ENCODE measurements at places on chromosomes 7 and 10. TPM values are rescaled to one million over a fixed set of nuclear protein-coding genes. Genes with fewer than 3 reads are reported as not detected.

DNA sequence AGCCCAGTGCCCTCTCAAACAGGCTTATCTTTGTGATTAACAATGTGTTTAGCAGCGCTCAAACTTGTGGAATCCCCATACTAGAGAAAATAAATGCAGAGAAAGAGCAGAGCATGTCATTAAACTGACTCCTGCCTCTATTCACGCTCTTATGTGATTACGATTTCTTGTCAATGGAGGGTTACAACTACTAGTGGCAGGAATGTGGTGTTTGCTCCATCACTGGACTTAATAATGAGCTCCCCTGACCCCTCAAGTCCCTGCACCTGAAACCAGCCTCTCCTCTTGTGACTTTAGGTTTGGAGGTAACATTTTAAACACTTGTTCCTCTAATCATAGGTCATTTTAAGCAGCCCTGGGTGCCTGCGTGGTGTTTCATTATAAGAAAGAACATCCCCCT is 121.9 kb downstream of the PLPP4 start:
- no peak for DNase-seq

The ST8SIA6 gene
- total RNA-seq = 2.4 TPM

- DNase-seq = no peak
Observed at GRCh38 chr7:86950360-86950759, 109.1 kb downstream of the ELAPOR2 start.

The PAPOLB gene
- 0.54 TPM for total RNA-seq

GRCh38 chr7:114303301-114303700 is 111.3 kb upstream of the FOXP2 start:
- DNase-seq = no peak

The IGFBP1 gene
- total RNA-seq = not detected

The NUTM2D gene
- 4.1 TPM for total RNA-seq

The CYP3A7 gene
- not detected for total RNA-seq

The SLC18A3 gene
- total RNA-seq = not detected

The C10orf105 gene
- 0.42 TPM for total RNA-seq

- DNase-seq = no peak
Observed at GRCh38 chr7:102046373-102047117, 229.1 kb downstream of the CUX1 start.

GRCh38 chr10:16891375-16892313 is 74.4 kb upstream of the RSU1 start:
- DNase-seq = peak; percentile 51

DNA sequence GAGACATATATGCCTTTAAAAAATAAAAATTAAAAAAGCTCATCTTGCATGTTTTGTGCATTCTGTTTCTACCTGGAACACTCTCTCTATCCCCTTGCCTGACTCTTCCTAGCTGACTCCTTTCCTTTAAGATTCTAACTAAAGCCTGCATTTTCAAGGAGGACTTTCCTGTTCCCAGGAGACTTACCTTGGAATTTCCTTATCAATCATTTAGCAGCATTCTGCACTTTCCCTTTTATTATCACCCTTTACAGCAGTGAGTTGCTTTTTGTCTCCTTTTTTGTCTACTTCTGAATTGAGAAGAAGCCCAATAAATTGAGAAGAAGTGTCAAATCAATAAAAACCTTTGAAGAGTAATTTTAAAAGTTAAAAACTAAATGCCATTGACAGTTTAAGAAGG is 142.2 kb upstream of the TMEM196 start:
- no peak for DNase-seq

- no peak for DNase-seq
Observed at GRCh38 chr10:119415536-119416503, 126.7 kb downstream of the RGS10 start.

DNA sequence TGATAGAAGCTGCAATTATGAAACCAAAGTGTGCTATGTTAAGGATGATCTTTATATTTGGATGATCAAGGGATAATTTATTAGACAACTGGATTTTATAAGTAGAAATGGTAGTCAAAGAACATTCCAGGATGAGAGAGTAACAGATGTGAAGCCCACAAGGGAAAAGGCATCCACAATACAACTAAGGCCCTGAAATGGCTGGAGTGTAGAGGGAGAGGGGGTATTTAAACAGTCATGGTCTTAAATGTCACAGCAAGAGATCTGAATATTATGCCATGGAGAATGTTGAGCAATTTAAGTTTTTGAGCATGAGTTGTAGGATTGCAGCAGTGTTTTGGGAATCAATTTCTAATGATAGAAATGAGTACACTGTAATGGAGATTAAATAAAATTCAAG is 282.3 kb upstream of the DKK1 start:
- no peak for DNase-seq

GRCh38 chr7:87874066-87874465 is 2.1 kb downstream of the SLC25A40 start:
- no peak for DNase-seq

The MOGAT3 gene
- total RNA-seq = not detected

DNA sequence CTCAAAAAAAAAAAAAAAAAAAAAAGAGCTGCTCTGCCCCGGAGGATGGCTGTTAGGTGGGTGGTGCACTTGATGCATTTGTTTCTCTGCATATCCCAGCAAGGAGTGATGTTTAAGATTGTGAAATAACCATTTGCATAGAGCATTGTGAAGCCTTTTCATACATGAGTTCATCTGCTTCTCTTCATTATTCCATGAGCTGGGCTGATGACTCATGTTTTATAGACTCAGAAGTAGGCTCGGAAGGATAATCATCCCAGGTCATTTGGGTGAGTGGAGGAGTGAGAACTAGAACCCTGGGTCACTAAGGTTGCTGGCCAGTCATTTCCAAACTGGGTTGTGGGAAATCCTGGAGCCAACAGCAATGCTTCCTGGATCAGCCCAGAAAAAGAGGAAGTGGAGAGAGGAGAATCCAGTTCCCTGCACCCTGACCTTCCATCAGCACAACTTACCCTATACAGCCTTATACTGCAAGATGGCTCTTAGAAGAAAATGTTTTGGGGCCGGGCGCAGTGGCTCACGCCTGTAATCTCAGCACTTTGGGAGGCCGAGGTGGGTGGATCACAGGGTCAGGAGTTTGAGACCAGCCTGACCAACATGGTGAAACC is 45.3 kb downstream of the TACC2 start:
- no peak for DNase-seq

- DNase-seq = no peak
Observed at GRCh38 chr10:6581778-6582228, 1.7 kb upstream of the PRKCQ start.

GRCh38 chr10:113056441-113057021 is 106.5 kb downstream of the TCF7L2 start:
- DNase-seq = peak; percentile 66

DNA sequence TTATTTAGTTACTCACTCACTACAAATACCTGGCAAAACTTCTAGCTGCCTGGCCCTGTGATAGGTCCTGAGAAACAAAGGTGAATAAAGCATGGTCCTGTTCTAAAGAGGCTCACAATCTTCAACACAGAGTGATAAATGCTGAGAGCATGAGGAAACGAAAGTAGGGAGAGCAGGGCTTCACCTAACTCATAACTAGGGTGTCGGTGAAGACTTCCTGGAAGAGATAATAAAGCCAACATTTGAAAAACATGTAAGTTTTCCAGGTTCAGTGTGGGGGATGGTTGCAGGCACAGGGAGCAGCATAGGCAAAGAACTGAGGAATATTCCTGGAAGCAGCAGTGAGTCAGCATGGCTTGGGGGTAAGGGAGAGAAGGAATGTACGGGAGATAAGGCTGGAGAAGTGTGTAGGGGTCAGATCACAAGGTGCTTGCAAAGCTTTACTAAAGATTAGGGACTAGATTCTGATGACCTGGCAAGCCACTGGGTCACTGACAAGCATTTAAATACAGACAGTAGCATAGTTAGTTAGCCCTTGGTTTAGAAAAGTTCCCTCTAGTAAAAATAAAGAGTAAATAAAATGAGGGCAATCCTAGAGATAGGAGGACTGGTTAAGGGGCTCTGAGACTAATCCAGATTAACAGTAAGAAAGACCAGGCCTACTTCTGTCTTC is 5.1 kb downstream of the KEL start:
- DNase-seq = no peak

DNA sequence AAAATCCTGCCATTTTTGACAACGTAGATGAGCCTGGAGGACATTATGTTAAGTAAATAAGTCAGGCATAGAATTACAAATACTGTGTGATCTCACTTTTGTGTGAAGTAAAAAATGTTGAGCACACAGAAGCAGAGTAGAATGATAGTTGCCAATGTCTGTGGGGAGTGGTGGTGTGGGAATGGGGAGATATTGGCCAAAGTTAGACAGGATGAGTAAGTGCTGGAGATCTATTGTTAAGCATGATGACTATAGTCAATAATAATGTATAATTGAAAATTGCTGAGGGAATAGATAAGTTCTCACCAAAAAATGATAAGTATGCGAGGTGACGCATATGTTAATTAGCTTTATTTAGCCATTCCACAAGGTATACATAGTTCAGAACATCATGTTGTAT is 92.0 kb downstream of the GPR85 start:
- no peak for DNase-seq

GRCh38 chr7:107075863-107076574 is 31.5 kb downstream of the PRKAR2B start:
- no peak for DNase-seq

DNA sequence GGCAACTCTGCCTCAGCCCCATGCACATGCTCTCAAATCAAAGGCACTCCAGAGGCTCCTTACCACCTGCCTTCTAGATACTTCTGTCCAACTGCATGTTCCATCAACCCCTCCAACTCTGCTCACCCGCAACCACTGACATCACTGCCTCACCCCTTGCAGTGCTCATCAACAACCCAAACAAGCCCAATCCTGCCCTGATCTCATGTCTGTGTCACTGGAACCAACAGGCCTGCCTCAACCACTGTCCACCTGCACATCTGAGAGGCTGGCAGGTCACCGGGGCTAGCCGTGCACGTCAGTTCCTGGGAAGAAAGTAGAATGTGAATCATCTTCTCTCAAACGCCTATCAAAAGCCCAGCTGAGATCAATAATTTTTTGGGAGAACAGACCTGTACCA is 33.3 kb downstream of the CTBP2 start:
- DNase-seq = peak; percentile 28

GRCh38 chr10:63812501-63812900 is 291.3 kb downstream of the REEP3 start:
- no peak for DNase-seq

GRCh38 chr7:65239707-65240352 is 133.8 kb upstream of the ZNF92 start:
- no peak for DNase-seq

DNA sequence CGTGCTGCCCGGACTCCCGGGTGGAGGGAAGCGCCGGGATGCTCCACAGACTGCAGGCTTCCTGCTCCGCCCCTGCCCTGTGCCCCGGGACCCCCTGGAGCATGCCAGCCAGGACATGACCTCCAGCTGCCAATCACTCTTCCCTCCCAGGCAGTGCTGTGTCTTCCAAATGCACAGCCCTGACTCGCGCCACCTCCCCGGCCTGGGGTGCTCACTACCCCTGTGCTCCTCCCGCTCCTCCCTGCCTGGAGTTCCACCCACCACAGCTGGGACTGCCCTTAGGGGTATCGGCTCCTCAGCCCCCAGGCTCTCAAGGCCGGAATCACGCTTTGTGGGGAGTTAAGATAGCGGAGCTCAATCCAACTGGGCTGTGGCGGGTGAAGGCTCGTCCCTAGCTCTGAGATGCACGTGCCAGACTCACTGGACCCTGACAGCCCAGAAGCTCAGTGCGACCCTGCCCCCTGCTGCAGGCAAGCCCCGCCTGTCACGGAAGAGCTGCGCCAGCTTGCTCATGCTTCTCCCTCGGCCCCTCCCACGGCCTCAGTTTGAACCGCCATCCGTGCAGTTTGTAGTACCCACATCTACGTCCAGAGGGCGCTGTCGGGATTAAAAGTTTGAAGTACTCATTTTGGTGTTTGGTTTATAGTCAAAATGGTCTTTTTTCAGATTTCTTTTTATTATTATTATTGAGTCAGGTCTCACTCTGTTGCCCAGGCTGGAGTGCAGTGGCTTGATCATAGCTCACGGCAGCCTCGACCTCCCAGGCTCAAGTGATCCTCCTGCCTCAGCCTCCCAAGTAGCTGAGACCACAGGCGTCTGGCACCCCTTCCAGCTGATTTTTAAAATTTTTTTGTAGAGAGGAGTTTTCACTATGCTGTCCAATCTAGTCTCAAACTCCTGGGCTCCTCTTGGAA is 142.5 kb upstream of the TCERG1L start:
- peak; percentile 71 for DNase-seq

All from aorta (tissue), 5 donors.